Activated CD8-positive, alpha-beta T cell treated with anti-CD3 and anti-CD28 coated beads for 36 hours (primary cell): ENCODE measurements at places on chromosomes 7 and 10. TPM values are rescaled to one million over a fixed set of nuclear protein-coding genes. Genes with fewer than 3 reads are reported as not detected.
A peak's percentile ranks its signal among the peaks of the same experiment; 100 is the strongest.

Gene AKR1C8
- total RNA-seq = not detected

Gene GIMAP6
- total RNA-seq = 21.5 TPM

- H3K4me1 ChIP-seq = peaks cover 4% of the 10 kb centered on the region
- H3K36me3 ChIP-seq = no peaks in the 10 kb centered on the region
- DNase-seq = no peak
- H3K4me3 ChIP-seq = no peak overlapping the region
- peaks cover 8% of the 10 kb centered on the region for H3K27me3 ChIP-seq
Measured at GRCh38 chr10:89371079-89371478, 6.8 kb upstream of the IFIT1B start.

Gene HIF1AN
- 35.3 TPM for total RNA-seq

Gene ALDH18A1
- 119 TPM for total RNA-seq

Gene CADPS2
- not detected for total RNA-seq

Gene KCNMA1
- not detected for total RNA-seq

Gene SCD
- 271 TPM for total RNA-seq

DNA sequence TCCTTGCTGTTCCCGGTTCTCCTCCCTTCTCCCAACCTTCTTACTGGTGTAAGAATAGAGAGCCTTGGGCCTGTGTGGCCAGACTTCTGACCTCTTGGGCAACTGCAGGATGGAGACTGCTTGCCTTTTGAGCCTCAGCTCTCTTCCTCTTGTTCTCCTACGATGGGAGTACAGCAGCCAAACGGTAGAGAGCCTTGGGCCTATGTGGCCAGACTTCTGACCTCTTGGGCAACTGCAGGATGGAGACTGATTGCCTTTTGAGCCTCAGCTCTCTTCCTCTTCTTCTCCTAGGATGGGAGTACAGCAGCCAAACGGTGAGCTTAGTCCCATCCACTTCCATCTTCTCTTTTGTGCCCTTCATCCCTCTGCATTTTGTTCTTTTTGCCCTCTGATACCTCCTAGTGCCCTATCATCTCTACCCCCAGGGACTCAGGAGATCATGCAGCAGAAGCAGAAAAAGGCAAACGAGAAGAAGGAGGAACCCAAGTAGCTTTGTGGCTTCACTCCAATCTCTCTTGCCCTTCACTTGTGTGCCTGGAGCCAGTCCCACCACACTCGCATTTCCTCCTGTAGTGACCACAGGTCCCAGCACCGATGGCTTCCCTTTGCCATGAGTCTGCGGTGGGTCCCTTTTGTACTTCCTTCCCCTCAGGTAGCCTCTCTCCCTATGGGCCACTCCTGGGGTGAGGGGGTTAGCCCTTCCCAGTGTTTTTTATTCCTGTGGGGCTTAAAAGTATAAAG lies 15.3 kb downstream of the SLC25A13 start:
- H3K27me3 ChIP-seq = no peaks in the 10 kb centered on the region
- H3K27ac ChIP-seq = no peak overlapping the region
- H3K4me3 ChIP-seq = no peak overlapping the region
- H3K4me1 ChIP-seq = peaks cover 59% of the 10 kb centered on the region

GRCh38 chr10:15370856-15371701 lies at the start of gene FAM171A1:
TSS of gene FAM171A1 (minus strand) at chr10:15371289. CDS start at chr10:15371052, 237 bp downstream.
- peaks cover 9% of the 10 kb centered on the region for H3K4me1 ChIP-seq
- peak within 1 kb of the TSS; percentile 73 for H3K4me3 ChIP-seq
- DNase-seq = peak; percentile 71
- H3K36me3 ChIP-seq = no peaks in the 10 kb centered on the region
- peaks cover 50% of the 10 kb centered on the region for H3K27me3 ChIP-seq
- peak within 1 kb of the TSS; percentile 68 for H3K27ac ChIP-seq

GRCh38 chr7:55165176-55165861 lies 146.5 kb downstream of the EGFR start:
- no peak overlapping the region for H3K27ac ChIP-seq
- H3K4me1 ChIP-seq = no peaks in the 10 kb centered on the region
- H3K27me3 ChIP-seq = peaks cover 2% of the 10 kb centered on the region
- H3K36me3 ChIP-seq = no peaks in the 10 kb centered on the region

DNA sequence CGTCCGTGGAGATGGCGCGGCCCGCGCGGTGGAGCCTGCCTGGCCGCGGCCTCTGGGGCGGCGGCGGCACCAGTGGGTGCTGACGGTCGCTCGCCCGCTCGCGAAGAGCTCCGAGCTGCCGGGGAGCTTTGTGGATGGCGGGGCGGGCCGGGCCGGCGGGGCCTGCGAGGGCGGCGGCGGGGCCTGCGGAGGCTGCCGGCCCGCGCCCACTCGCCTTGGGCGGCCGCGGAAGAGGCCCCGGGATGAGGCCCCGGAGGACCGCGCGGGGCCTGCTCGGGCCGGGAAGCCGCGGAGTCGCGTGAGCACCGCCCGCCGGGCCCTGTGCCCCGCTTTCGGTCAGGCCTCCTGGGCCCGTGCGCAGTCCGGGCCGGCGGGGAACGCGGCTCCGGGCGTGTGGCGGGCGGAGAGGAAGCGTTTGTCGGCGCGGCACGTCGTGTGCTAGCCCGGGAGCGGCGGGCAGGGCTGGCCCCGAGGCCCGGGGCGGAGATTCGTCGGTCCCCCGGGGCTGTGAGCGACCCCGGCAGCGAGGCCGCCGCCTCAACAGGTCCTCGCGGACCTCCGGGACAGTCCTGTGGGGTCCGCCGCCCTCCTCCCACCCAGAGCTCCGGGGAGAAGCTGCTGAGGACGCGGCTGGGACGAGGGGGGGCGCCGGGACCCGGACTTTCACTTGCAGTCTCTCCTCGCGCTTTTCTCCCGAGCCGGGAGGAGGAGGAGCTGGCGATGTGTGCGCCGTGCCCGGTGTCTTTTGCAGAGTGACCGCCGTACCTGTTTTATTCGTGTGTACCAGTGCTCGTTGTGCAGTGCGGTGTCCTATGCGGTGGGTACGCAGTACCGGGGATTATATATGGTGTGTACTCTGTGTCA lies 578 bp downstream of the ZMYND11 start:
- no peaks in the 10 kb centered on the region for H3K36me3 ChIP-seq
- H3K4me1 ChIP-seq = peaks cover 41% of the 10 kb centered on the region
- H3K27me3 ChIP-seq = no peaks in the 10 kb centered on the region
- peak overlapping the region; percentile 93 for H3K27ac ChIP-seq
- H3K4me3 ChIP-seq = peak overlapping the region; percentile 87

DNA sequence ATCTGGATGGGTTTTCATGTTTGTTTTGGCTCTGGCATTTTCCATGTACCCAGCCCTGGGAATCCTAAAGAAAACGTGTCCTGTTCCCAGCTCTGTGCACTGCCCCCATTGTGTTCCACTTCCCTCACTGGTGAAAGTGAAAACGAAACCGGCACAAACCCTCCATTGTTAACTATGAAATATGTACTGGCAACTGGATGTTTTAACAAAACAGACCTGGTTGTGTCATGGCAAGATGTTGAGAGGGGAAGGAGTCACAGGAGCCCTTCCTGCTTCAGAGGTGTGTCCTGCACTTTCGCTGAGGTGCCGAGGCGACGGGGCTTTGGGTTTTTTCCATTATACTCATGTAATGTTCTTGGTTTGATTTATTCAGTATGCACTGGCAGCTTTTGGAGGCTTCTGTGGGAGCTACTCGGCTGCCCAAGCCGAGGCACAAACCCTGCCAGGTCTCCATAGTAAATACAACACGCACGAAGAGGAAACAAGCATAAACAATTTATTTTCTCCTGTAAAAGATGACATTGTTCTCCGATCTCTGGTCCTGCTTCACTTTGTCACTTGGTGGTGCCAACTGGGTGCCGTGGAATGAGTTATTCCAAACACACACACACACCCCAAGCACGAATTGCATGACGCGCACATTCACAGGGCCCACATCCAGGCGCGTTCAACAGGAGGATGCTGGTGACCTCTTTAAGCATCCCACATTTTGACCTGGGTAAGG lies 118.2 kb downstream of the CDK6 start:
- H3K4me1 ChIP-seq = peaks cover 55% of the 10 kb centered on the region
- no peaks in the 10 kb centered on the region for H3K27me3 ChIP-seq
- H3K36me3 ChIP-seq = peaks cover 62% of the 10 kb centered on the region
- peak; percentile 76 for DNase-seq

- no peaks in the 10 kb centered on the region for H3K36me3 ChIP-seq
- no peaks in the 10 kb centered on the region for H3K4me1 ChIP-seq
- H3K27me3 ChIP-seq = no peaks in the 10 kb centered on the region
- no peak overlapping the region for H3K27ac ChIP-seq
Measured at GRCh38 chr7:135862586-135863340, 114.2 kb upstream of the FAM180A start.
